ENCODE measurements at places on chromosomes 16 and 17.

DNA sequence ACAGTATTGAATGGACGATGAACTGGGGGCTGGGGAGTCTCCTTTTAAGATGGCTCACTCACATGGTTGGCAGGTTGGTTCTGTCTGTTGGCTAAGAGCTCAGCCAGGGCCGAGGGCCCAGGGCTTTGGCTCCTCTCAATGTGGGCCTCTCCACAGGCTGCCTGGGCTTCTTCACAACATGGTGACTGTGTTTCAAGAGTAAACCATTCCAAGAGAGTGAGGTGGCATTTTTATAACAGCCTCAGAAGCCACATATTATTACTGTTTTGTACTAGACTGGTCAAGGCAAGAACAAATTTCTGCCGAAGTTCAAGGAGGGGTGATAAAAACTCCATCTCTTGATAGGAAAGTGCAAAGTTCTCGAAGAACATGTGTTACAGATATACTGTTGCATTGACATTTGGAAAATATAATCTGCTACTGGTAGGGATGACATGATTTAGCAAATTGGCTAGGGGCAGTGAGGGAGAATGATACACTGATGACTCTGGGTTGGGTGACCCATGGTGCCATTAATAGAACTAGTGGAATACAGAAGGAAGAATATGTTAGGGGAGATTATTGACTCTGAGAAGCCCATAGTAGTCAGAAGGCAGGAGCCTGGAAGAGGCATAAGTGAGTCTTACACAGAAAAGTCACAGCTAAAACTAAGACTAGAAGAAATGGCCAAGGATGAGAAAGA is 13.7 kb downstream of the KRABD2 start:
- DNase-seq, result no peak

GRCh38 chr17:29686993-29687590 is 64.4 kb upstream of the CORO6 start:
- no peak for DNase-seq

- no peak for DNase-seq
These were observed 206.5 kb downstream of the ABCC12 start for GRCh38 chr16:47949276-47949675.

GRCh38 chr16:78589331-78589730 is 489.9 kb downstream of the WWOX start:
- no peak for DNase-seq

GRCh38 chr17:32445074-32445415 is 735 bp downstream of the PSMD11 start:
- DNase-seq, result peak; percentile 32

- DNase-seq, result no peak
These were observed 125.3 kb downstream of the SHISA6 start for GRCh38 chr17:11366272-11366850.

GRCh38 chr16:35398180-35398579 is 1938.8 kb downstream of the TP53TG3F start:
- DNase-seq, result no peak

- no peak for DNase-seq
These were observed 14.2 kb upstream of the HAPSTR1 start for GRCh38 chr16:9077091-9077809.

DNA sequence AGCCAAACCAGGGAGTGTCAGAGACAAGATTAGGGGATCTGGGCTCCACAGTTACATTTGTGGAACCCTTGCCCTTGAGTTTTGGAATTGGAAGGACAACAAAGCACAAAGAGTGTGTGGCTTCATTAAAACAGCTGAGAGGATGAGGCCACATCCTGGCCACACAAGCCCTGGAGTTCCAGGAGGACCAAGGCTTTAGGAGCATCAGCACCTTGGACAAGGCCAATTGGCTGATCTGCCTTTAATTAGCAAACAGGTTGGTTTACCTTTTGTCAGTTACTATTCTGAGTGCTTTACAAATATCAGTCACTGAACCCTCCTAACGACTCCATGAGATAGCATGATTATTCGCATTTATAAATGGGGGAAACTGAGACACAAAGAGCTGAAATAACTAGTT is 54.7 kb downstream of the SLC6A2 start:
- DNase-seq, result no peak

DNA sequence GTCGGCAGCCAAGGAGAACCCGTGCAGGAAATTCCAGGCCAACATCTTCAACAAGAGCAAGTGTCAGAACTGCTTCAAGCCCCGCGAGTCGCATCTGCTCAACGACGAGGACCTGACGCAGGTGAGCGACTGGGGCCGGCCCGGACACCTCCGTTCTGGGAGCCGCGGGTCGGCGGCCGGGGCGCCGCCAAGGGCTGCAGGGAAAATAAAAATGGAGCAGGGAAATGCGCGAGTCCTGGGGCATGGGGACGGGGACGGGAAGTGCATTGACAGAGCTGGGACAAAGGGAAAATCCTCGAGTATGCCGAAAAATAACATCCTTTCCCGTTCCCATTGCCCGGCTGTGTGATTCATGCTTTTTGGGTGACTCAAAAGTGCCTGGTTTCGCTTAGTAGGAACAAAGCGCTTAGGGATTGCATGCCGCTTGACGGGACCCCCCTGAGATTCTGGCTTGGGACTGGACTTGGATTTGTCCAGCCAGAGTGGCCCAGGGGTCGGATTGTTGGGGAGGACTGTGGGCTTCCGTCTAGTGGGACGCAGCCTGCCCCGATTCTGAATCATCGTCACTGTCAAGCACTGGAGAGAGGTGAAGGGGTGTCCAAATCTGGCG is 699 bp downstream of the MPRIP start:
- peak; percentile 26 for DNase-seq

GRCh38 chr17:27458524-27458908 is 2.3 kb downstream of the KSR1 start:
- DNase-seq, result no peak

GRCh38 chr16:69105501-69106361 is at the start of gene HAS3:
Gene HAS3, plus strand, starts transcription at chr16:69105653. Its CDS starts 3,743 bp downstream, at chr16:69109396.
- DNase-seq, result no peak

GRCh38 chr16:19744670-19745069 is 26.6 kb downstream of the IQCK start:
- DNase-seq, result no peak

GRCh38 chr16:67915831-67916723 is 15.6 kb downstream of the CTRL start:
- no peak for DNase-seq

DNA sequence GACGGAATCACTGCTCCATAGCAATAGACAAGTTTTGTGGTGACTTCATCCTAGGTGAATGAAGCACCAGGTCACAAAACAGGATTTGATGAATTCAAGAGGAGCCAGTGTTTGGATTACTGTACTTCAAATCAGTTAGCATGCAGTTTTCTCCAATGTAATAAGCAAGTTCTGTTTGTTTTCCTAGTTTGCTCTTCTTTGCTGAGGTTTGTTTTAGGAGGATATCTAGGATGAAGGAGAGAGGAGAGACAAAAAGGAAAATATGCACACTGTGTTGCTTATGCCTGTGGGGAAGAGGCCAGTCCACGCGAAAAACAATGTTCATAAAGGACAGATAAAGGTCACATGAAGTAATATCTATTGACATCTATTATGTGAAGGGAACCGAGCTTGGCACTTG is 9.0 kb downstream of the KRT37 start:
- DNase-seq, result no peak

DNA sequence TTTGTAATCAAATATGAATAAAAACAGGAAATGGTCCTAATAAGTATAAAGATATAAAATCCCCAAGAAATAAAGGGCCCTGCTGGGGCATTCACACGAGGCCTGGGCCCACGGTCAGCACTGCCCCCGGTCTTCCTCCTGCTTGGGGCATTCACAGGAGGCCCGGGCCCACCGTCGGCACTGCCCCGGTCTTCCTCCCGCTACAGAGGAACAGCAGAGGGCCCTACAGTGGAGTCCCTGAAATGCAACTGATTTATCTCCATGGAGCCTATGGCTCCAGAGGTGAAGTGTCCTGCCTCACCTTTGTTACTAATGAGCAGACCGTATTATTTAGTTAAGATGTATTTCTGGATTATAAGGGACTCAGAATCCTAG is 46.5 kb downstream of the MAP1LC3B start:
- DNase-seq, result no peak

- DNase-seq, result no peak
These were observed 5.9 kb downstream of the ZNF207 start for GRCh38 chr17:32355649-32356377.

- no peak for DNase-seq
These were observed 171.7 kb downstream of the VPS53 start for GRCh38 chr17:542943-543342.

GRCh38 chr17:41505007-41505808 is at the start of gene KRT13:
Gene KRT13, minus strand, starts transcription at chr17:41505612. Its CDS starts 62 bp downstream, at chr17:41505550.
- no peak for DNase-seq

- DNase-seq, result peak; percentile 32
These were observed 405 bp upstream of the CBLN1 start for GRCh38 chr16:49281843-49282642.

DNA sequence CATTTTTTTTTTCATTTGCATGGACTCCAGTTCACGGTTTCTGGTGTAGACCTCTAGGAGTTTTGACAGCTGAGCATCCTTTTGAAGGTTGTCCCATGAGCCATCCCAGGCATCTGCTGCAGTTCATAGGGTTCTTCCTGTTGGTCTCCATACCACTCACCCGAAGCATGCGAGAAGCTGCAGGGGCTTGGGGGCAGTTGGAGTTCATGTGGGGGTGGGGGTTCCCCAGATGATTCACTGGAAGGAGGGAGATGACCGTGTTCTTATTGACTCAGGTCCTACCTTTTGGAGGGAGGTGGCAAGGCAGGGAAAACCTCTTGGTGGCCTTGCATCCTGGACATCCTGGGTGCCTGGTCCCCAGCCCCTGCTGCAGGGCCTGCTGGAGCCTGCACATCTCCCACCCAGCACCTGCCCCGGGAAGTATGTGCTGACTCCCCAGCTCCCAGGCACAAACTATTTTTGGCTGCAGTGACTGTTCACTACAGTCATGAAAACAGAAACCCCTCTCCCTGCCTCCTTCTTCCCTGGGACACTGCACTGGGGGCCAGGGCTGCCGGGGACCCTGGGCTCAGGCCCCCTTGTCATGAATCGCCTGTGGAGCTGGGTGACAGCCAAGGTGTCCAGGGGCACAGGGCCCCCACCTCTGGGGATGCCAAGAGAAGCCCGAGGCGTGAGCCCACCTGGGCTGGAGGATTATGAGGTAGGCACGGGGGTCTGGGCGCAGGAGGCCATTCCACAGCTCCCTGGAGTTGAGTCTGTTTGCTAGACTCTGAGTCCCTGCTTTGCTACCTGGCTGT is 64.9 kb upstream of the LGALS9 start:
- peak; percentile 34 for DNase-seq

DNA sequence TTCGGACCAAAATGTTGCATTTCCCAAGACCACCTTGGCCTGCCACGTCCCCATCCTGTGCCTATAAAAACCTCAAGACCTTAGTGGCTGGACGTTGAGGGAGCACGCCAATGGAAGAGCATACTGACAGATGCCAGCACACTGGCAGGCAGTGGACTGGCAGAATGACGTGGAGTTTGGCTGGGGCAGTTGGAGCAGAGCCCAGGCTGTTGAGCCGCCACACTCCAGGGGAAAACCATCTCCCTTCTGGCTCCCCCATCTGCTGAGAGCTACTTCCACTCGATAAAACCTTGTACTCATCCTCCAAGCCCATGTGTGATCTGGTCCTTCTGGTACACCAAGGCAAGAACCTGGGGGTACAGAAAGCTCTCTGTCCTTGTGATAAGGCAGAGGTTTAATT is 494.1 kb downstream of the CDH11 start:
- no peak for DNase-seq

DNA sequence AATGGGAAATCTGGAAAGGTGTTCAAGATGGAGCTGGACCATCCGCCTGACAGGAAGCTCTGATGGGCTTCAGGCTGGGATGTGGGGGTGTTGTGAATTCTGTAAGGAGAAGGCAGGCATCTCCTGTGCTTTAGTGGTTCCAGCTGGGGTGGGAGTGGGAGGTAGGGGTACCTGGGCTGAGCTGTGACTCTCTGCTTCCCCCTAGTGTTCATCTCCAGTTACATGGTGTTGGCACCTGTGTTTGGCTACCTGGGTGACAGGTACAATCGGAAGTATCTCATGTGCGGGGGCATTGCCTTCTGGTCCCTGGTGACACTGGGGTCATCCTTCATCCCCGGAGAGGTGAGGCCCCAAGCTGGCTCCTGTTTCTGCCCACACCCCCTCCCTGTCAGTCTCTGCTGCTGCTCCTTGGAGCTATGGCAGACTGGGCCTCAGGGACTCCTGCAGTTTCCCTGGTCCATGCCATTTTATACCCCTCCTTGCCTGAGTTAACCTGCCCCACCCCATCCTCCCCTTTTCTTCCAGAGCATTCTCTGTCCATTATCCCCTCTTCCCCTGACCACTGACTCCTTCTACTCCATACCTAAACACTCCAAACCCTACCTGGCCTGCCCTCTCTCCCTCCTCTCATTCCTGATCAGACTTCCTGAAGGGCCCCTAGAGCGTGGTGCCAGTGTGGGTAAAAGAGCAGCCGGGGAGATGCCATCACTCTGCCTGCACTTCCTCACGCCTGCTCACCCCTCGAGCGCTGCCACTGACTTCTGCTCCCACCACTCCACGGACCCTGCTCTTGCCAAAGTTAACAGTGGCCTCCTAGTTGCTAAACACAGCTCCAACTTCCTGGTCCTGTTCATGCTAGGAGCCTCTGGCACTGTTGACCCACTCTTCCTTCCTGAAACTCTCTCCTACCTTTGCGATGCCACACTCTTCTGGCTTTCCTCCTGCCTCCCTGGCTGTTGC is 3.4 kb downstream of the SPNS1 start:
- DNase-seq, result peak; percentile 19

DNA sequence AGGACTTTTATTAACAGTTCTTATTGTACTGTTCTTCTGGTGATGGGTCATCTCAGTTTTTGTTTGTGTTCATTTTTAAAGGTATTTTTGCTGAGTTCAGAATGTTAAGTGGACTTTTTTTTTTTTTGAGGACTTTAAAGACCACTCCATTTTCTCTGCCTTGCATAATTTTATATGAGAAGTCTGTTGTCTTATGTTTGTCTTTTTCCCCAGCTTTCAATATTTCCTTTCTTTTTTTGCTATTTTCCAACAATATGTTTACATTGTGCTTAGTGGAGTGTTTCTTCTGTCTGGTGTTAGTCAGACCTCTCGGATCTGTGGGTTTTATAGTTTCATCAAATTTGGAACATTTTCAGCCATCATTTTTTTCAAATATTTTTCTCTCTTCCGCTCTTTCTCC is 290.0 kb upstream of the TNRC6C start:
- DNase-seq, result no peak

DNA sequence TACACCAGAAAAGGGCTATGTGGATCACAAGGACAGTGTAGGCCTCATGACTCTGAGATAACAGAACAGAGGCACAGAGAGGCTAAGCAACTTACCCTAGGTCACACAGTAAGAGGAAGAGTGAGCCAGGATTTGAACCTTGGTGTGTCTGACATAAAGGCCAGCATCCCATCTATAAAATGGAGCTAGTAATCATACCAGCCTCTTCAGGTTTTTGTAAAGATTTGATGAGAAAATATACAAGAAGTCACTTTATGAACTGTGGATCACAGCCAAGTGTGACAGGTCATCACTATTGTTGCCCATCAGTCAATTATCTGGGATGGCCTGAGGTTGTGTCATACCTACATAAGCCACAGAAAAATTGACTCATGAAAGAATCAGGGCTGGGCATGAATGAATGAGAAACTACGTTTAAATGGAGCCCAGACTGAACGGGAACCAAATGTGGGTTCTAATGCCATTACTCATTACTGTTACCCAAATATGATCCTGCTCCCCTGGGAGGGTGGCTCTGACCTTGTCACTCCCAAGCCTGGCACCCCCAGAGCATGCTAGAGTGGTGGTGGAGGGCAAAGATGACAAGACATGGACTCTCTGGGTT is 21.0 kb downstream of the FBXO39 start:
- no peak for DNase-seq

- DNase-seq, result peak; percentile 93
These were observed at the start of gene PFN1 for GRCh38 chr17:4948166-4948930. Gene PFN1, minus strand, starts transcription at chr17:4948530. Its CDS starts 136 bp downstream, at chr17:4948394.

GRCh38 chr16:75701361-75701760 is at the start of gene DUXB:
Gene DUXB, minus strand, starts transcription at chr16:75701461. Its CDS starts 43 bp downstream, at chr16:75701418.
- no peak for DNase-seq

GRCh38 chr16:70162041-70162451 is 11.5 kb upstream of the CLEC18C start:
- DNase-seq, result no peak

All from activated naive CD4-positive, alpha-beta T cell treated with anti-CD3 and anti-CD28 coated beads, Interleukin-2, amount 50 U/mL, for 16 hours (primary cell).